ENCODE measurements at places on chromosomes 4 and X.

GRCh38 chr4:57068237-57068981, 41.8 kb downstream of the IGFBP7 start:
- no peaks in the 10 kb centered on the region for H3K36me3 ChIP-seq
- H3K27me3 ChIP-seq: no peaks in the 10 kb centered on the region
- H3K4me1 ChIP-seq: peaks cover 19% of the 10 kb centered on the region
- H3K27ac ChIP-seq: no peak overlapping the region
- no peak for DNase-seq

- no peak overlapping the region for H3K4me3 ChIP-seq
- H3K36me3 ChIP-seq: no peaks in the 10 kb centered on the region
- H3K27me3 ChIP-seq: no peaks in the 10 kb centered on the region
- H3K27ac ChIP-seq: no peak overlapping the region
- no peak for DNase-seq
Observed at GRCh38 chr4:105560421-105560848, 8.0 kb downstream of the ARHGEF38 start.

GRCh38 chrX:32448320-32448719, 763.0 kb downstream of the DMD start:
- H3K36me3 ChIP-seq: no peaks in the 10 kb centered on the region
- H3K4me1 ChIP-seq: no peaks in the 10 kb centered on the region
- no peak overlapping the region for H3K4me3 ChIP-seq
- H3K27ac ChIP-seq: no peak overlapping the region

- H3K27ac ChIP-seq: no peak overlapping the region
- no peak overlapping the region for H3K4me3 ChIP-seq
- H3K36me3 ChIP-seq: no peaks in the 10 kb centered on the region
- H3K27me3 ChIP-seq: no peaks in the 10 kb centered on the region
- no peak for DNase-seq
Observed at GRCh38 chr4:111639120-111639690, 506.0 kb upstream of the FAM241A start.

GRCh38 chr4:26199596-26199995, 121.2 kb upstream of the RBPJ start:
- H3K4me1 ChIP-seq: peaks cover 6% of the 10 kb centered on the region
- no peaks in the 10 kb centered on the region for H3K36me3 ChIP-seq
- no peak overlapping the region for H3K27ac ChIP-seq
- DNase-seq: no peak
- no peaks in the 10 kb centered on the region for H3K27me3 ChIP-seq

- no peak overlapping the region for H3K27ac ChIP-seq
- no peaks in the 10 kb centered on the region for H3K4me1 ChIP-seq
- DNase-seq: no peak
- no peak overlapping the region for H3K4me3 ChIP-seq
Observed at GRCh38 chr4:122689972-122690371, 42.5 kb upstream of the BBS12 start.

DNA sequence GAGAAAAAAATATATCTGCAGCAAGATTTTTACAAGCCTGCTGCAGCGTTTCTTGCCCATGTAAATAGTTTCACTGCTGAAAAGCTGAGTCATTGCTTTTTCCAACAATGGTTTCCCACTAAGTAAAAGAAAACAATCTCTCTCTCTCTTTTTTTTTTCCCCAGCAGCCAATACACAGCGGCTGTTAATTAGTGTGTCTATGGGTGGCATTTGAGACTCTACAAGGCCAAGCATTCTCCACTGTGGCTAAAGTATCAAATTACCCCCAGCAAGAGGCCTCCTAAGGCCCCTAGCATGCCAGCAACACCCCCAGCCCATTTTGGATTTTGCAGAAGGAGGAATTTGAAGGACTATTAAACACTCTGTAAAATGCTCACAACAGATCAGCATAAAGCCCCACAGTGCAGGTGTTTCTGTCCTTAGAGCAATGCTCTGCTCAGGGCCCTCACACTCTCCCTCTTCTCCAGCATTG, 837.4 kb downstream of the TRIML1 start:
- no peak overlapping the region for H3K27ac ChIP-seq
- H3K4me1 ChIP-seq: peaks cover 5% of the 10 kb centered on the region
- H3K36me3 ChIP-seq: no peaks in the 10 kb centered on the region
- no peak for DNase-seq
- no peak overlapping the region for H3K4me3 ChIP-seq
- H3K27me3 ChIP-seq: no peaks in the 10 kb centered on the region

Measured in vagina (tissue), 2 donors.